Trophoblast cell (in vitro differentiated cells and primary cell): ENCODE measurements at places on chromosomes 11 and 22.

- no peaks in the 10 kb centered on the region for H3K4me1 ChIP-seq
- no peaks in the 10 kb centered on the region for H3K36me3 ChIP-seq
- no peak for DNase-seq
- H3K27me3 ChIP-seq = no peaks in the 10 kb centered on the region
- H3K4me3 ChIP-seq = no peak overlapping the region
Measured at GRCh38 chr11:132962041-132962440, 570.3 kb downstream of the OPCML start.

DNA sequence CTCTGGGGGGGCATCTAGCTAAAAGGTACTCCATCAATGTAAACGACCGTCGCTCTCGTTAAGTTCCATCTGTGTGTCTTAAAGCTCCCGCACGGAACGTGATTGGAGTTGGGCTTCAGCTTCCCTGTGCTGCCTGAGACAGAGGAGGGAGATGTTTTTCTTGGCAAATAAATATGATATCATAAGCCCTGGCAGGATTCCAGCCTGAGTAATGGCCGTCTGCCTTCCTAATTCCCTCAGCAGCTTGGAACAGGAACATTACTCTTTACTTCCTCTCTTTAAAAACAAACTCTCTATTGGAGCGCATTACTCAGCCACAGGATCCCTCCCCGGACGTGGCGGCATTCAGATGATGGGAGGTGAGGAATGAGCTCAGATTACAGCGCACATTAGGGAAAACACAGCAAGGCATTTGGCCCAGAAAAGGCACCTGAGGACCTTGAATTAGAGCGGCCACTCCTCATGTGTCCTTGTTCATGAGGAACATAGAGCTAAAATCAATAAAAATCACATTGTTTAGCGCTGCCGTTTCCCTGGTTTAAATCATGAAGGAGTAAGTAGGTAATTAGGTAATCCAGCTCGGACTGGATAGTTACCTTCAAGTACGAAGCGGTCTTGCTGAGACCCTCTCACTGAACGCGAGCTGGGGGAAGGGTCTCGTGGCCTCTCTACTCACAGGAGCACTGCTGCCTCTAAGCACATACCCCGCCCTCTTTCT, 230.4 kb downstream of the ST3GAL4 start:
- H3K27me3 ChIP-seq = no peaks in the 10 kb centered on the region
- no peaks in the 10 kb centered on the region for H3K36me3 ChIP-seq
- no peak for DNase-seq
- H3K27ac ChIP-seq = no peak overlapping the region

DNA sequence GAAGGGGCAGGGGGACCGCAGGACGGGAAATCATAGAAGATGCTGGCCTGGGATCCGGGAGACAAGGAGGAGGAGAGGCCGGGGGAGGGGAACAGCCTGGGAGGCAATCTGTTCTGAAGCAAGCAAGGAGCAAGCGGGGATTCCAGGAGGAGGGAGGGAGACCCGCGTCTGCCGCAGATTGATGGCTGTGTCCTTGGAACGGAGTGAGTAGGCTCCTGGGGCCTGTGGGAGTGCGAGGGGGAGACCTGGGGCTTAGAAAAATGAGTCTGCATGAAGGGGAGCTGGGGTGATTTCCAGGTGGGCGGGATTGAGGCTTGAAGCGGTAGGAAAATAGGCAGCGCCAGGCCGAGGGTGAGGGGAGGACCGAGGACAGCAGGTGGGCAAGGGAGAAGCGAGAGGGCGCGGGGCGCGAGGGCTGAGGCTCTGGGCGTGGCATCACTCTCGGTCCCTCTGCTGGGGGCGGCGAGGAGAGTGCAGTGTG, 1.6 kb upstream of the LRRC55 start:
- no peak overlapping the region for H3K27ac ChIP-seq
- H3K4me3 ChIP-seq = no peak overlapping the region
- no peaks in the 10 kb centered on the region for H3K36me3 ChIP-seq
- H3K4me1 ChIP-seq = no peaks in the 10 kb centered on the region
- DNase-seq = no peak
- peaks cover 14% of the 10 kb centered on the region for H3K27me3 ChIP-seq

DNA sequence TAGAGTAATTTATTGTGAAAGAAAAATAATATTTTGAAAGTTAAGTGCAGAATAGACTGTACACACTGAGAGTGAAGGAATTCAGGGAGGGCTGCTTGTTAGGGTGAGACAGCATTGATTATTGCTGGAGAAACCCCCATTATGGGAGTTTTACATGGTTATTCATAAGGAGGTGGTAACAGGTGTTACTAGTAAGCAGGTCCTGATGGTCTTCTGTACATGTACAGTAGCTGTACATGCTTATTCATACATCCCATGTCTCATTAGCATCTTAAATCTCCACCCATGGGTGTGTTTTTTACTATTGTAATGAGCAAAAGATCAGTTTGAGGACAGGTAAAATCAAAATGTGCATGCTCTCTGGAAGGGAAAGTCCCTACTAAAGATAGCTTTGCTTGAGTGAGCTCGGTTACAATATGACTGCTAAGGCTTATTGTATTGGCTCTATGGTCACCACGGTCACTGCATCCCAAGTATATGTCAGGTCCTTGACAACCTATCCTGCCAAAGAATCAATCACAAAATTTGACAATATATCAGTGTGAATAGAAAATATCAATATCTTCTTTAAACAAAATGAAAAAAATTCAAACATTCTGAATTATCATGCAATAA, 6.2 kb downstream of the KDM4F start:
- no peaks in the 10 kb centered on the region for H3K4me1 ChIP-seq
- H3K36me3 ChIP-seq = no peaks in the 10 kb centered on the region
- no peak for DNase-seq

- no peak overlapping the region for H3K27ac ChIP-seq
- H3K27me3 ChIP-seq = peaks cover 11% of the 10 kb centered on the region
- H3K36me3 ChIP-seq = no peaks in the 10 kb centered on the region
- H3K4me3 ChIP-seq = no peak overlapping the region
Measured at GRCh38 chr11:27705873-27706820, 5.9 kb upstream of the BDNF start.

- no peak overlapping the region for H3K27ac ChIP-seq
- H3K4me3 ChIP-seq = no peak overlapping the region
- no peaks in the 10 kb centered on the region for H3K27me3 ChIP-seq
- peak; percentile 80 for DNase-seq
Measured at GRCh38 chr11:58334708-58335107, 24.2 kb downstream of the OR5B17 start.

DNA sequence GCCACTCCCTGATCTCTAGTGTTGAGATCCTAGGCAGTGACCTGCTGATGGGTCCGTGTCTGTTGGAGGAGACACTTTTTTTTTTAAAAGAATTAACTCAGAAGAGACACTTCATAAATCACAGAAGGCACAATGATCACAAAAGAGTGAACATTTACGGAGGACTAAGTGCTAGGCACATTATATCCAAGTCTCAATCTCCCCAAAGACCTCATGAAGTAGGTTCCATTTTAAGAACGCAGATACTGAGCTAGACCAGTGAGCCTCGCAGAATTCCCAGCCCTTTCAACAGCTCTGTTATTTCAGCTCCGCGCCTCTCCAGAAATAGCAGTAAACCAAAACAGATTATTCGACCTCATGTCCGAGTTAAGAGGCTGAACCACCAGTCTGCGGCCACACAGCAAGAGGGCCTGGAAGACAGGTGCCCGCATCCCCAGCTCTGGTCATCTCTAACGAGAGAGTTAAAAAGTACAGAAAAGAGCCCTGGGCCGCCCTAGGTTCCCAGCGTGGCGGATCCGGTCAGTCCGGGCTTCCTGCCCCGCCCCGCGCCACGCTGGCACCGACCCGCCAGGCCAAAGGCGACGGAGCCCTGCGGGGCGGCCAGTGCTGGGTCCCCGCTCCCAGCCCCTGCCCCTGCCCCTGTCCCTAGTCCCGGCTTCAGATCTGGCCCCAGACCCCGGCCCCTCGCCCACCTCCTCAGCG, 612 bp downstream of the XBP1 start:
- H3K27me3 ChIP-seq = no peaks in the 10 kb centered on the region
- H3K4me1 ChIP-seq = no peaks in the 10 kb centered on the region
- peak overlapping the region; percentile 89 for H3K27ac ChIP-seq
- H3K4me3 ChIP-seq = peak overlapping the region; percentile 88
- DNase-seq = peak; percentile 68

GRCh38 chr22:31748490-31748889, 1.4 kb downstream of the PRR14L start:
- H3K36me3 ChIP-seq = peaks cover 3% of the 10 kb centered on the region
- DNase-seq = no peak
- H3K4me3 ChIP-seq = no peak overlapping the region
- peaks cover 3% of the 10 kb centered on the region for H3K4me1 ChIP-seq

DNA sequence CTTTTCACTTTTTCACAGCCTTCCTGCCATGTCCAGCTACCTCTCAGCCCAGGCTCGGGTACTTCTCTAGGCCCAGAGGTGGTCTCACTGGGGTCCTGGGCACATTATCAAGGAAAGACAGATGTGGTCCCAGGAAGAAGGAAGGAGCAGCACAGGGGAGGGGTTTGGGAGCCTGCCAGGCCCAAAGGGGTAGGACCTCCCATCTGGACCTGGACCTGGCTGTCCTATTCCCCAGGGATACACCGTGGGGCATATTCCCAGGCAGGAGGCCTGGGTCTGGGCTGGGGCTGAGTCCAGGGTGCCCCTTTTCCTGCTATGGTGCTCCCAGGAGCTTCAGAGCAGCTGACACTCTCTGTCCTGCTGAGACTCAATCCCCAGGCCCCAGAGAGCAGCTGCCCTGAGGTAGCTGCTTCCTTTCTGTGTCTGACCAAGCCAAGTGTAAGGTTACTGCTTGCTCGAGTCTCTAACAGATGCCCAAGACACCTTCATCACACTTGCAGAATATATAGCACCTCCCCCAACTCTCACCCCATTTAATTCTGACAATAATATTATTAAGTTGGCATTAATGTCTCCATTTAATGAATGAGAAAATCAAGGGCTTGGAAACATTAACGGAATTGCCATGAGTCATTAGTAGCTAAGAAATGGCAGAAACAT, 232.0 kb downstream of the BUD13 start:
- no peak overlapping the region for H3K4me3 ChIP-seq
- no peaks in the 10 kb centered on the region for H3K4me1 ChIP-seq
- H3K27me3 ChIP-seq = no peaks in the 10 kb centered on the region
- no peak for DNase-seq
- H3K36me3 ChIP-seq = no peaks in the 10 kb centered on the region
- H3K27ac ChIP-seq = no peak overlapping the region

DNA sequence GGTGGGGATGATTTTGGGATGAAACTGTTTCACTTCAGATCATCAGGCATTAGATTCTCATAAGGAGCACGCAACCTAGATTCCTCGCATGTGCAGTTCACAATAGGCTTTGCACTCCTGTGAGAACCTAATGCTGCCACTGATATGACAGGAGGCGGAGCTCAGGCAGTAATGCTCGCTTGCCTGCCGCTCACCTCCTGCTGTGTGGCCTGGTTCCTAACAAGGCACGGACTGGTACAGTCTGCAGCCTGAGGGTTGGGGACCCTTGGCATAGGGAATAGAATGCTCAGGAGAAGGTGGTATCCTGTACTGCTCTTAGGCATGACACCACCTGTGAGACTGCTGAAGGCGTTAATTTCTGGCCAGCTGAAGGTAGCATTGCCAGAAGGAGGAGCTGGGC, 47.0 kb downstream of the STIM1 start:
- no peaks in the 10 kb centered on the region for H3K27me3 ChIP-seq
- no peak overlapping the region for H3K4me3 ChIP-seq
- no peak overlapping the region for H3K27ac ChIP-seq
- H3K4me1 ChIP-seq = peaks cover 6% of the 10 kb centered on the region
- no peaks in the 10 kb centered on the region for H3K36me3 ChIP-seq

DNA sequence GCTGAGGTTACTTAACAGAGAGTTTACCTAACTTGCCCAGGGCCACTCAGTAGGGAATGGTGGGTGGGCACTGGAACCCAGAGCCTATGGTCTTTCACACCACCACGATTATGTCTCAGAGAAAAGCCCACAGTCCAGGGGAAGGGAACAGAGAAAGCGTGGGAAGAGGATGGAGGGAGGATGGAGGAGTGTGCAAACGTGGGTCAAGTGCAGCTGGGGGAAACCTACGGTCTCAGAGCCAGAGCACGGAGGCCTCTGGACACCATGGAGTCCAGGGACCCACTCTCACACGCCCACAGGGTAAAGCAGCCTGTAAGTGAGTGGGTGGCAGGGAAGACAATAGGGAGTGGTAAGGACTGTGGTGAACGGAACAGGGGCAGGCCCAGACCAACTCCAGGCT, 47.3 kb upstream of the SLC35C1 start:
- H3K27ac ChIP-seq = no peak overlapping the region
- H3K4me3 ChIP-seq = no peak overlapping the region
- H3K36me3 ChIP-seq = no peaks in the 10 kb centered on the region
- no peak for DNase-seq

DNA sequence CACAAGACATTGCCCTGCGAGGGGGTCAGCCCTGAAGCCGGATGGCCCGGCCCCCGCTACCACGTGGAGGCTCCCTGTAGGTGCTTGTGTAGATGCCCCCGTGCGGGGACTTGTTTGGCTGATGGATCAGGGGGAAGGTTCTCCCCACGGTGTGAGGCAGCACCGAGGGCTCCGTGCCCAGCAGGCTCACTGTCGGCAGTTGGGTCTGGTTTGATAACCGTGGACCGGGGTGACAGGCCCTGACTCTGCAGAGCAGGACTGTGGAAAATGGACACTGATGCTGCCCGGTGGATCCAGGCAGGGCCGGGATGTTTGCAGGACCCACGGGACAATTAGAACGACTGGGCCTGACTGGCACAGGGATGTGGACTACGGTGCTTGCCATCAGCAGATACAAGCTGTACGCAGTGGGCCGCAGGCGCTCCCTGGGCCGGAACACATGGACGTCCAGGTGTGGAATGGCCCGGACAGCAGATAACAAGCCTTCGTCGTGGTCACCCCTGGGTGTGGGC, 19.0 kb downstream of the KCNQ1 start:
- no peaks in the 10 kb centered on the region for H3K36me3 ChIP-seq
- H3K4me3 ChIP-seq = no peak overlapping the region
- no peaks in the 10 kb centered on the region for H3K27me3 ChIP-seq
- peaks cover 10% of the 10 kb centered on the region for H3K4me1 ChIP-seq

DNA sequence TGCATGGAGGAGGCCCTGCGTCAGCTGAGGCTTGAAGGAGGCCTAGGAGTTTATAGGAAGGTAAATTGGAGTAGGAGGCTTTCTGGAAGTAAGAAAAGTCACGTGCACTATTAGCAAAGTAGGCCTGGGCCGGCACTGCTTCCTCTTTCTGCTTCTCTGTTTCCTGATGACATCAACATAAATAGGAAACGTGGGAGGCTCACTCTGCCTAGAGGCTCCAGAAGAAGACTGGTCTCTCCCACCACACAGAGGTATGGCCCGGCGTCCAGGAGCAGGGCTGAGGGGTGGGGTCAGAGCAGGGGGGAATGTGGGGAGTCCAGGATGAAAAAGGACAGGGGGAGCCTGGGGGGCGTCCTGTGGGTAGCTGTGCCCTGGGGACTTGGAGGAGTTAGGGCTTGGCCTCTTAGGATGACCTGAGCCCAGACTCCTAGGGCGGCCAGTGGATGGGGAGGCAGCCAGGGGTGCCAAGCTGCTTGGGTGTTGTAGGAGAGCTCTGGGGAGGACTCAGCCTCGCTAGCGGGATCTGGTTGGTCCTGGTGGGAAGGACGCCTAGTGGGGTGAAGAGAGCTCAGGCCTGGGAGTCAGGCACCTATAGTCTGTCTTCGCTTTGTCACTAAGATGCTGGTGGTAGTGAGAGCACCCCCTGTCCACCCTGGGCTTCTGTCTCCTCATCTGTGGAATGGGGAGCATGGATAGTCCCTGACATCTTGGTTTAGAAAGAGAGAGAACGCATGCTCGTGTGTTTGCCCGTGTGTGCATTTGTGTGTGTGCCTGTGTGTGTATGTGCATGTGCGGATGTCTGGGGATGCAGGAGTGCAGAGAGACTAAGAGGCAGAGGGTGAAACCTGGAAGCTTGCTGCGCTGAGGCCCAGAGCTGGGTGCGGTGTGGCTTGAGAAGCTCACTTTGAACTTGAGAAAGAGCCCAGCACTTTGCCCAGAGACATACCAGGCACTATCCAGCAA, at the start of gene CSF2RB:
TSS of gene CSF2RB (plus strand) at position 202 of the 963 bp plus-strand sequence. CDS start 8,580 bp downstream, outside the sequence.
- peak; percentile 71 for DNase-seq
- no peaks in the 10 kb centered on the region for H3K27me3 ChIP-seq
- no peak within 1 kb of the TSS for H3K27ac ChIP-seq
- H3K4me1 ChIP-seq = peaks cover 15% of the 10 kb centered on the region
- H3K4me3 ChIP-seq = no peak within 1 kb of the TSS
- no peaks in the 10 kb centered on the region for H3K36me3 ChIP-seq
